ENCODE measurements at places on chromosomes 2 and 18.

DNA sequence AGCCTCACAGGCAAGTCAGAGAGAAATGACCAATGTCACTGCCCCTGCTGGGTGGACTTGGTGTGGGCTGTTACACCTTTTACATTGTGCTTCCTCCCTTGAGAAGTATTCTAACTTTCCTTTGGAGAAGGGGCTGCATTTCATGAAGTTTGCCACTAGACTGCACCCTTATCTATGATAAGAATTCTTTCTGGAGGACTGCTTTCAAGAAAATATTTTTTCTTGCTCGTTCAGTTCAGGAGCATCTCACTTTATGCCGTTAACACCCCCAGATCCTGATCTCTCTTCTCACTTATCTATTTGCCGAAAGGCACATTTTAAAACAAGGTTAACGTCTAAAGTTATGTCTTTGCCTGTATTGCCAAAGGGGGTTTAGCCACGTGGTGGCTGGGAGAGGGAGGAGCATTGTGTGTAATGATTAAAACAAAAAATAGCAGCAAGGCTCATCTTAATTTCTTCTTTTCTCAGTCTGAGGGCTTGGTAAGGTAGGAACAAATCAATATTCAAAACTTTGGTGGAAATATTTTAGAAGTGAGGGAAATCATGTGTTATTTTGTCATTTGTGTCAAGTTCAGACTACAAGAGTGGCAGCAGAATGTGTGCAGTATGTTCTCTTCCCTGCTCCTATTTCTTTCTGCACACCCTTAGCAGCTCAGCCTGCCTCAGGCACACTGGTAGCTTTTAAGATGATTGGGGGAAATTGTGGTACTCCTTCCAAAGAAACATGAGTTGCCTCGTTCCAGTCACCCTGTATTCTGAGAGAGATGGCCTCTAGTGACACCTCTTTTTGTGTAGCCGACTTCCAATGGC, 1.6 kb upstream of the IGFBP5 start:
- DNase-seq: peak; percentile 39

DNA sequence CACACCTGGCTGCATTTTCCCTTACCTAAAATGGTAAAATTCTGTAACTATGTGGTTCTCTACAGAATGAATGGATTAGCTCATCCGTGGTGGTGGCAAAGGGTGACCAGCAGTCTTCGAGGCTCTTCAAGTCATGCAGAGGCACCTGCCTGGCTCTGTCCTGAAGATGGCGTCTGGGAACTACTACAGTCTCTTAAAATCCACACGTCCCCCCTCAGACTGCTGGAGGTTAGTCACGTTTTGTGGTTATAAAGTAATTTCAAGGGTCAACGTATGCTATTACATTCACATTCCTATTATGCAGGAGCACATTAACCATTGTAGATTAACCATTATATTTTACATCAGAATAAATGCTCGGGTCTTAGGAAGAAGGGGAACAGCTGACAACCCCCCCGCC, 616.7 kb downstream of the GALR1 start:
- DNase-seq: no peak

- DNase-seq: no peak
These were observed 87.1 kb downstream of the HS1BP3 start for GRCh38 chr2:20563833-20564232.

- DNase-seq: peak; percentile 36
These were observed 86.0 kb upstream of the ALPP start for GRCh38 chr2:232292395-232293154.

- no peak for DNase-seq
These were observed 296.7 kb downstream of the LPIN1 start for GRCh38 chr2:12043131-12043530.

DNA sequence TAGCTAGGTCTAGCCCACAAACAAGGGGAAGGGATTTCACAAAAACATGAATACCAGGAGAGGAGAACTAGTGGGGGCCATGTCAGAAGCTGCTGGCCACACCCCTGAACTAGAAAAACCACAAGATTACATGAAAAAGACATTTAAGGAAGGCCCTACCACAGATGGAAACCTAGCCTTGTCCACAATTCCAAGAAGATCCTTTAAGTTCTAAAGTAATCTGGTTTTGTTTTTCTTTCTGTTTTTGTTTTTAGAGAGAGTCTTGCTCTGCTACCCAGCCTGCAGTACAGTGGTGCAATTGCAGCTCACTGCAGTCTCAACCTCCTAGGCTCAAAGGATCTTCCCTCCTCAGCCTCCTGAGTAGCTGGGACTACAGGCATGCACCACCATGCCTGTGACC, 34.2 kb upstream of the CAB39 start:
- DNase-seq: no peak

DNA sequence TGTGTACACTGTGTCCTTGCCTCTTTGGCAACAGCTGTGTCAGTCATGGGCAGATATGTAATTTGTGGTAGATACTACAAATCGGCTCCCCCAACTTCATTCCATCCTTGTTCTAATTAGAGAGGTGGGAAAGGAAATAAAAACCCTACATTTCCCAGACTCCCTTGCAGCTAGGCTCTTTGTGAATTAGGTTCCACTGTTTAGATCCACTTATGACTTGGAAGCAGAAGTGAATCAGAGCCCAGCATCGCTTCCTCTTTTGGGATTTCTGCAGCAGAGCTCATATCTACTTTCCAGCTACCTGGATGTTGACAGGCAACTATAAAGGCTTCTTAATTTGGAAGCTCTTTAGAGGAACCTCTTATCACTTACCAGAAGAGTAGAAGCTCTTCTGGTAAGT, 34.1 kb upstream of the NARS1 start:
- no peak for DNase-seq

DNA sequence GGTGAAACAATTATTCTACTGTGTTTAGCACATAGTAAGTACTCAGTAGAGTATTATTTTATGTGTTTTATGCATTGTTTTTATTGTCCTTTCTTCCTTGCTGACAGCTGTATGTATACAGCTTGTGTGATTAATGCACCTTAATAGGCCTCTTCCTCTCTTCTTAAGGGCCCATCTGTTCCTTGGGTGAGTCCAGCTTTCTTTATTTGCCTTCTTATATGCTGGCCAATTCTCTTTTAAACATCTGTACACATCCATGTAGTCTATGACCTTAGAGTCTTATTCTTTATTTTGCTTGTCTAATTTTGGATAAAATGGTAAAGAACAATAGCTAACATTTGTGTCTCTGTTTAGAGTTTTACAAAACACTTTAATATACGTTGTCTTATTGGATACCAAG, 333.7 kb upstream of the MEIS1 start:
- no peak for DNase-seq

DNA sequence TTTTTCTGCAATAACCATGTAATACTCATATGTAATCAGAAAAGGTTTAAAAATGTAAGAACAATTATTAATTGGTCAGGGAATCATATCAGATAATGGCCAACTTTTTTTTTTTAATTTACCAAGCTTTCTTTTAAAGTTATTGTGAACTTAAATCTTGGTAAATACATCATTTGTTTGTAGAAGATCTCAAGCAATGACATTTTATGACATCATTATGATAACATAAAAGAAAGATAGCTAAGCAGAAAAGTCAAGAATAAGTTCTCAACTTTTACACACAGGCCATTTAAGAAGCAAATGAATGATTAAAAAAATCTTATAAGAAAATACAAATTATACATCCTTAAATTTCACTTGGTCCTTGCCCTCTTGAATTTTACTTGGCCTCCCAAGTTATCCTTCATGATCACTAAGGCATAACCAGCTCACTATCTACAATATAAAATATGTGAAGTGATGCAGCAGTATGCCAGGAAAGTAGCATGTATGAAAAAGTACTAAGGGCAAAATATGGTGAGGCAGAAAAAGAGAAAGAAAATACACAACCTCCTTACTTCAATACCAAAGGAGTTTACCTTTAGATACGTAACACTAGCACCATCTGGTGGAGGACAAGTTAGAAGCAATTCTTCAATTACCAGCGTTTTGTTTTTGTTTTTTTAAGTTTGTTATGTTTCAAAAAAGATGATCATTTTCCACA, 116.6 kb downstream of the SRBD1 start:
- no peak for DNase-seq

GRCh38 chr18:48621815-48622555, 83.2 kb downstream of the CTIF start:
- peak; percentile 86 for DNase-seq

DNA sequence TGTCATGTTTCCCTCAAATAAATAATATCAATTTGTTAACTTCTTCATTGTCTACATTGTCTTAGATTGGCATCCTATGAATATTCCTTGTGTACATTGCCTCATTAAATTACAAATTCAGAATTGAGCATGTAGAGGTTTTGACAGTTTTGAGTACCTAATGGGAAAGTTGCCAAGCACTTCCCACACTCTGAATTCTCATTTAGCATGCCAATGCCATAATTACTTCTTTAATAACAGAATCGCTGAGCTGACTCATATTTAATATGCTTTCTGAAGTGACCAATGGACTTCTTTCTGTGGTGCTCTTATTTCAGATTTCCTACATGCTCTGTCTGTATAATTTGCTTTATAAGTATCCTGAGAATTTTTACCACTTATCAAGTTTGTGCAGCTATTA, 114.4 kb upstream of the NOL4 start:
- no peak for DNase-seq

DNA sequence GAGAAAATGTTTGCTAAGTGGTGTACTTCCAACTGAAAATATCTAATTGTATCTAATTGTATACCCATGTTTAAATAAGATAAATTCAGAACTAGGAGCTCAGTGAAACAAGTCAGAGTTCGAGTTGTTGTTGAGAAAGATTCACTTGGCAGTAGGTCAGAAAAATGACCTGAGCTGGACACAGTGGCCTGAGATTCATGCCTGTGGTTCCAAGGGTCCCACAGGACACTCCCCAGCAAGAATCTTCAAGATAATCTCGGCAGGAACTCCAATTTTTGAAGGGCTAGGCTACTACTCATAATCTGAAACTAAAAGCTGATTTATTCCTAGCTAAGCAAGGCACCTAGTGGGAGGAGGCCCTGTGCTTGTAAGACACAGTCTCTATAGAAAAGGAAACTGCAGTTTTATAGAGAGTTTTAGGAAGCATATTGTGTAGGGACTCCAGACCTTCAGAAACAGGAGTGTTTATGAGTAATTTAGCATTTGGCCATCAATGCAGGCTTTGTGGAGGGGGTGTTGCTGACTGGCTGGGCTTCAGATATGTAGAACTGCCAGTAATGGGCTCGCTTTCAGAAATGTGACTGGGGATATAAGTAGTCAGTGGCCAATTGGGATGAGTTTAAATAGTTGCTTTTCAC, 43.2 kb downstream of the SP140 start:
- no peak for DNase-seq

GRCh38 chr2:198351647-198352046, 547.3 kb downstream of the PLCL1 start:
- DNase-seq: no peak

- no peak for DNase-seq
These were observed 102.5 kb downstream of the USP40 start for GRCh38 chr2:233464056-233464455.

- DNase-seq: no peak
These were observed 73.5 kb downstream of the TNS1 start for GRCh38 chr2:217929272-217929671.

GRCh38 chr18:63284827-63285733, 34.5 kb downstream of the BCL2 start:
- DNase-seq: no peak

DNA sequence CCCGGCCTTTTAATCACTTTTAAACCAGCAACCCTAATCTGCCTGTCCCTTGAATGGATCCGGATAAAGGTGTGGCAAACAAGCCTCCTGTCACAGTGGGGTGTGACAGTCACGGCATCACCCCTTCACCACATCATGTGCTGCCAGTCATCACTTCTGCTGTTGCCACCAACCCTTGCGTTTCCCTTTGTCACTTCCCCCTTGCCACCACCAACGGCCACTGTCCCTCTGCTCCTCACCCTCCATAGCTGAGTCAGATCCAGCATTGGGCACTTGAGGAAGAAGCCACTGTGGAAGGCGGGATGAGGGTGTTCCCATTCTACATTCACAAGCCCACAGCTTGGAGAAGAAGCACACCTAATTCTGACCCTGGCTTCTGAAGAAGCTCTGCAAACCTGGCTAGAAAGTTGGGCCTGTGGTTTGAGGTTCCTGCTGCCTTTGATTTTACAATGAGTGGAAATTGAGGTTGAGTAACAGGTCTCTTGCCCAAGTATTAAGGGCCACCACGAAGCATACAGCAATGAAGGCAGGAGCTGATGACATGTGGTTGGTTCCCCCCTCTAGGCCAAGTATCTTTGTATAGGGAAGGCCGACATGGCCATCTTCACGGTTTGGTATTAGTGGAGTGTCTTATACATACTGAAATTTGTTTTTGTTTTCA, 22.9 kb upstream of the DARS1 start:
- DNase-seq: no peak

GRCh38 chr2:113967272-113967671, 77.4 kb downstream of the ACTR3 start:
- DNase-seq: peak; percentile 34

DNA sequence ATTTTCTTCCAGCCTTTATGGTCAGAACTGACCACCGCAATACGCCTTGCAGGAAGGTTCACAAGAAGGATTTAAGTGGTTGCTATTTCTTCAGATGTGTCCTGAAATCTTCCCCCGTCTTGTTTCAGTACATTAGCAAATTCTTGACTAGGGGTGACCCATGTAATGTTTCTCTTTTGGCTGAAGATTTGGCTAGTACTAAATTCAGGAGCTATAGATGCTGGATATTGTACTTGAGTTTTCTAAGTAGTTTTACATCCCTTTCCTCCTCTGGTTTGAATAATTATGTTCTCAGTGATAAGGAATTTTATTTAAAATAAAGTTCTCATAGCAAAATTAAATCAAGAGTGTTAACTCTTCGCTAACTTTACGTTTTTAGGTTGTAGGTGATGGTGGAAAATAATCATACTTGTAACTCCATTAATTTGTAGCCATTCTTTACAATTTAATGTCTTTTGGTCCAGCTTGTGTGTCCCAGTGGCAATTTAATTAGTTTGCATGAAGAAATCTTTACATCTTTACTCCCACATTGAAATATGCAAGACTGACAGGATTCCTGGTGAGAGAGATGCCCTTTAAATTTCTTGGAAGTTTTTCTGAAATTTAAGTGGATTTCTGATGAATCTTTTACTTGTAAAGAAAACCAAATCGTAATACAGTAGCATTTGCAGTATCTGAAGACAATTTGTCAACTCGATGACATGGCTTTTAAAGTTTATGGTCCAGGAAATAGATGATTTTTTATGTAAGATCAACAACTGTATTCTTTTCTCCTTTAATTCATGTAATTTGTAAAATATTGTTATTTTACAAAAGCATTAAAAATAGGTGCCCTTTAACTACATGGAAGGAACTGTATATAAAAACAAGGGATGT, 2.8 kb downstream of the PHLPP1 start:
- DNase-seq: no peak

DNA sequence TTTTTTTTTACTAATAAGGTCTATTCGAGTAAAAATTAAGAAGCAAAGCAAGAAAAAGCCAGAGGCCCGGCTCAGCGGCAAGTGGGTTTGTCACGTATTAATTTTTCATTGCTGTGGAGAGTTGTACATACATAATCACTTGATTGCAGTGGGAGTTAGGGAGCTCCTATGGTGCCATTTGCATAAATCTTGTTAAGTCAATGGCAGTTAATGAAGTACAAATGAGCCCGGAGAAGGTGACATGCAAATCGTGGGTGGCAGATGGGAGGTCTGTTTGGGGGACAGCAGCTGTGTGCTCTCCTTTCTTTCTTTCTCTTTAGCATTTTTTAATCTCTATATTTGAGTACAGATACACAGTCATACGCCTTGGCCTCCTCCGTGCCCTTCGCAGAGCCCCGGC, 317.0 kb downstream of the AGAP1 start:
- DNase-seq: no peak
